ENCODE measurements at places on chromosomes 3 and 15.

DNA sequence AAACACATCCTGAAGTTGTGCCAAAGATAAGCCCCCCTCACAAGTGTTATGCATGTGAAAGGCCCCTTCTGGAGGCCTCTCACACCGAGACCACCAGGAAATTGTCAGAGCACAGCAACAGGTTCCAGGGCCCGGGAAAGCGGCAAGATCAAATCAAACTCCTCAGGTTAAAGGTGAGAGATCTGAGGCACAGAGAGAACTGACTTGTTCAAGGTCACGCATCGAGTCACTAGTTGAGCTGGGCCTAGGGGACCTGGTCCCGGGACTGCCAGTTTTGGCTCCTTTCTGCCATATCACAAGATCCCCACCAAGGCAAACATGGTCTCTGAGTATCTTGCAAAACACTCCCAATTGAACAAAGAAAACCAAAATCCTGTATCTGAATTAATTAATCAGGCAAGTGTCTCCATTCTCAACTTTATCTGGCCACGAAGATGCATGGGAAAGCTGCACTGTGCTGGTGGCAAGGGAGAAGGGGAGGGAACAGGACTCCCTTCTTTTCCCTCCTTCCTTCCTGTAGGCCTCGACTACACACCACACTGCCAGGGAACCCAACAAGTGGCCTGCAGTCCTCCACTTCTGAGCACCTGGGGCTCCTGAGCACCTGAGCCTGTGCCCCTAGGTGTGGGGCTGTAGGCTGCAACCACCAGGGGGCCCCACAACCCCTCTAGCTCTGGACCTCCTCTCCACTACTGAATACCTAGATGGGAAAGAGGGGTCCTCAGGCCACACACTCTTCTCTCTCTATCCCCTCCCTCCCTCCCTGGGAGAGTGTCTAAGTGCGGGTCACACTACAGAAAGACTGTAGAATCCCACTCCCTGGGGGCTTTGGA, 37.3 kb downstream of the ANP32A start:
- DNase-seq, result no peak

DNA sequence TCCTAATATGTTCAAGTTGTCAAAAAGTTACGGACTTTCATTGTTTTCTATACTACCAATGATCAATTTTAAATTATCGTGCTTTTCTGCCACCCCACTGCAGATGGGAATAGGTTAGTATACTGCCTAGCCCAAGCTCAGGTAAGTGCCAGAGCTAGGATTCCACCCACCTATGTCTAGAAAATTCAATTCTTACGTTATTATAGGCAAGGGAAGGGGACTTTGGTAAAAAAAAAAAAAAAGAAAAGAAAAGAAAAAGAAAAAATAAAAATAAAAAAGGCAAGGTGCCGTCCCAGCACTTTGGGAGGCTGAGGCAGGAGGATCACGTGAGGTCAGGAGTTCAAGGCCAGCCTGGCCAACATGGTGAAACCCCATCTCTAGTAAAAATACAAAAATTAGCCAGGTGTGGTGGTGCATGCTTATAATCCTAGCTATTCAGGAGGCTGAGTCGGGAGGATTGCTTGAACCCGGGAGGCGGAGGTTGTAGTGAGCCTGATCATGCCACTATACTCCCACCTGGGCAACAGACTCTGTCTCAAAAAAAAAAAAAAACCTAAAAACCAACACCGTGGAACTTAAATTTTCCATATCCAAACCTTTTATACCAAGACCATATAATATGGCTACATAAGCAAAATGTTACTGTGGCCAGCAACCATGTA, 1.3 kb downstream of the RPL22L1 start:
- DNase-seq, result no peak

DNA sequence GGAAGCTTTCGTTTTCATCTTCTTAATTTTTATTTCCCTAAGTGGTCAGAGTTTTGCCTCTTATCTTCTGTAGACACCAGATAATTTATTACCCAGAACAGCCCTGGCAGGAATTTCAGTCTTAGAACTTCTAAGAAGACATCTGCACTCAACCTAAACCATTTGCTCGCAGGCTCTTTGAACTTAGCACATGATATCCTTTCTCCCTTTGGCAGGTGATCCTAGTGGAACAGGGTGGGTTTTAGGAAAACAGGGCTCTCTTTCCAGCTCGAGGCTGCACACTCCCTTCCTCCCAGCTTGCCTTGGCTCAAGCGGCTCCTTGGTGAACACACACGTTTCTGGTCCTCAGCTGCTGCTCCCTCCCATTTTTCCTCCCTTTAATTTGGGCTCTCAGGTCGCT, 116.5 kb downstream of the THSD4 start:
- no peak for DNase-seq

GRCh38 chr15:38128921-38129320, 123.7 kb upstream of the SPRED1 start:
- no peak for DNase-seq

DNA sequence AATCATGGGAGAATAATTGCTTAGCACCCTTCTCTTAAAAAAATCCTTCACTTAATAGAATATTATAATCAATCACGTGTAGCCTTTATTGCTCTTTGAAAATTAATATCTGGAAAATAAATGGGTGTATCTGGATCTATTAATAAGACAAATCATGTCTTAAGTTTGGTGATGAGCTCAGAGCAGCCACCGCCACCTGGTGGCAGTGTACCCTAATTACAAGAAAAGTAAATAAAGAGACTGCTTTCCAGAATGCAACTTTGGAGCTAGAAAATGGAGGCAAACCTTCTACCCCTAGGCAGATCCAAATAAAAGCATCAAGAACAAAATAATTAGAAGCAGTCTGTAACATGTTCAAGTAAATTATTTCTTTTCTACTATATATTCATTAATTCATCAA, 43.5 kb downstream of the EPHB1 start:
- DNase-seq, result no peak

- DNase-seq, result no peak
These were observed 198.5 kb downstream of the RSRC1 start for GRCh38 chr3:158308236-158308928.

DNA sequence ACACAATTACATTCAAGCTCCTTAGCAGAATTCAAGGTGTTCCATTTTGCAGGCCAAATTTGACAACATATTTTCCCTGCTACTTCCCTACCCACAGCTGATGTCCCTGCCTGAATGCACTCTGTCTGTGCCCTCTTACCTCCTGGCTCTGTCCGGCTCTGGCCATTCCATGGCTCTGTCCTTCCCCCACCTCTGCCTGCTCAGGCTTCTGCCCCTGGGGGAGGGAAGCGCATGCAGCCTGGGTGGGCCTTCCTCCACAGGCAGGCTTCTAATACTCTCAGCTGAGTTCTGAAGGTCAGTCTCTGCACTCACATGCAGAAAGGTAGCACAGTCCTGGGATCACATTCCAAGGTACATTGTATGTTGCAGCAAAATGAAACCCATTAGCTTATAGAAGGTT, 113.6 kb upstream of the CACNA2D3 start:
- no peak for DNase-seq

- no peak for DNase-seq
These were observed 65.4 kb upstream of the P2RY1 start for GRCh38 chr3:152769523-152769922.
